ENCODE measurements at places on chromosomes 12 and 14.

DNA sequence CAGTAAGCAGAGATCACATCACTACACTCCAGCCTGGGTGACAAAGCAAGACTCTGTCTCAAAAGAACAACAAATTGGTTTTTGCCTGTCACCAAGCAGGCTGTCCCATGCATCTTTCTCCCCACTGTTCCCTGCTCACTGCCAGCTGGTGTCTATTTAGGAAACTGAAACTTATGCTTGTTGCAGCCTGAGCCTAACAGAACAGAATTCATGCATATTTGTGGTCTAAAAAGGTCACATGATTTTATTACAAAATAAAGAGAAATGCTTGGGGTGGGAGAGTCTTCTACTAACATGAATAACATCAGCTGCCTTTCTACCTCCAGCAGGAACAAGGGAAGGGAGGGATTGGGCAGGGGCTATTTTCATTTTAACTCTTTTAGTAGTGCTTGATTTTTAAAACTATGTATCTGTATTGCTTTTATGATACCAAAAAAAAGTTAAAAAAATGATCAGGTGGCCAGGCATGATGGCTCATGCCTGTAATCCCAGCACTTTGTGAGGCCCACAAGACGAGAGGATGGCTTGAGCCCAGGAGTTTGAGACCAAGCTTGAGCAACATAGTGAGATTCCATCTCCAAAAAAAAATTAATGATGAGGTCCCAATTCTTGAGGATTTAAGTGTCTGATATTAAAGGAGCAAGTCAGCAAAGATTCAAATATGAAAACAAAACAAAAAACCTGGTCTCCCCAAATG, 923 bp downstream of the STAT2 start:
- DNase-seq, result peak; percentile 43

DNA sequence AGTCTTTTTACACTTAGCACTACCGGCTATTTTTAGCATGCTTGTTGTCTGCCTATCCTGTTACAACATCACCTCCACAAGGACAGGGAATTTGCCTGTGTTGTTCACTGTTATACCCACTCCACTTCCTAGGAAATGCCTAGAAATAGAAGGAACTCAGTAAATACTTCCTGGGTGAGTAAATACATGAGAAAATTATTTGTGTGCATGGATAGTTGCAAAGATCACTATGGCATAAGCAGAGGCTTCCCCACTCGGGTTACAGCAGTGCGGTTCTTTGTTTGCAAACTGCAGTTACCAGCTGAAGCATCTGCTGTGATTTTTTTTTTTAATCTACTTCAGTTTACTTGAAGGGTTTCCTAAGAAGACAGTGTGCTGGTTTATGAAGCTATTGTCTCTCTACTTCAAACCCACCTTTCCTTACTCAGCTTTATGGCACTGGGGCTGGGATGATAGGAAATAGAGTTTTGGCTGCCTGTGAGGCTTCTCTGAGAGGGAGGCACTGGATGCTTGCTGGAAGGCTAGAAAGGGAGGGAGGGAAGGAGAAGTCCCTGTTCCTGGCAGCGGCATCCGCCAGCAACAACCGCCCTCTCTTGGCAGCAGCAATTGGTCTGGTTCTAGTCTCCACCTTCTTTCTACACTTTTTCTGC, 29.0 kb downstream of the PDE6H start:
- DNase-seq, result no peak

- no peak for DNase-seq
Measured at GRCh38 chr14:103801459-103801858, 45.9 kb downstream of the PPP1R13B start.

GRCh38 chr12:124188561-124189405, 106.1 kb upstream of the RFLNA start:
- DNase-seq, result peak; percentile 7

- DNase-seq, result no peak
Measured at GRCh38 chr12:4552191-4552590, 9.8 kb upstream of the DYRK4 start.

- DNase-seq, result no peak
Measured at GRCh38 chr12:106091446-106091820, 47.3 kb downstream of the NUAK1 start.

DNA sequence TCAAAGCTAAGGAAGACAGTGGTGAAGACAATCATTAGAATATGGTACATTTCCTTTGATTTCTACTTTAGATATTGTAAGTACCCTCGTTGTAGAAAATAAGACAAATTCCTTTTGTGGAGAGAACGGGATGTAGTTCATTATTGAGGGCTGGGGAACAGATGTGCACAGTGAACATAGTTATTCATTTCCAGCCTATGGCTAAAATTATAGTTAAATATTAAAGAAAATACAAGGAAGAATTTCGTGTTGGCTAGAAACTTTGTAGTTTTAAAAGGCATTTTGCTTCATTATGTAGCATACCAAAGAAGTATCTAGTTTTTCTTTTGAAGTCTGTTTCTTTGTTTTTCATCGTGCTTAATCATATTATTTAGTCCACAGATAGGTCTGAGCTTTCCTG, 201.8 kb downstream of the ESR2 start:
- DNase-seq, result no peak

GRCh38 chr14:75548544-75548943, 26.3 kb downstream of the BATF start:
- no peak for DNase-seq

DNA sequence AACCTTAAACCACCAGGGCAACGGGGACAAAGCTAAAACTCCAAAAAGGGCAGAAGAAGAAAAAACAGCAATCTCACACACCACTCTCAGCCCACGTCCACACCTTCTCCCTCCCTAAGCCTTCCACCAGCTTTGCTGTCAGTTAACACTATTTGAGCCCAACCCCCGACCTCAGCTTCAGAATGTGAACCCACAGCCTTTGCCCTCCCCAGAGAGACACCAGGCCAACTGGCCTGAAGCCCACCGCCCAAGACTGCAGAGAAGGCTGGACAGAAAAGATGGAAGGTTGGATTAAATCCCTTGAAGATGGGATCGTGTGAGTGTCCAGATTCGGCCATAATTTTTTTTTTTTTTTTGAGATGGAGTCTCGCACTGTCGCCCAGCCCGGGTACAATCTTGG, 22.4 kb downstream of the IRF2BPL start:
- no peak for DNase-seq

GRCh38 chr14:75495399-75495798, 26.9 kb upstream of the BATF start:
- DNase-seq, result no peak

- DNase-seq, result no peak
Measured at GRCh38 chr12:51198568-51199365, 19.1 kb downstream of the POU6F1 start.

DNA sequence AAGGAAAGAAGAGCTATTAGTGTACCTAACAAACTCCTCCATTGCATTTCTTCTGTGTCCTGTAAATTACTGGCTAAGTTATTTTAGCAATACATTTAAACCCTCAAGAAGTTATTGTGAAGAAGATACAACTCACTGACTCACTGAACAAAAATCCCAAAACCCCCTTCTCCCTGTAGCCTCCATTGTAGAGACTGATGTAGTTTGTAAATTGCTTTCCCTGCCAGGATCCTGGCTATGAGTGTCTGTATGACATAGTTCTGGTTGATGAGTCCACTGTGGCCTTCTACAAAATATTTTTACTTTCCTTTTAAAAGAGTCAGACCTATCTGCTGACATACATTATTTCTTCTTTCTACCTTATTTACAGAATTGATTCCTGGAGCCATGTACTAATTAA, 155.6 kb downstream of the SLC6A15 start:
- peak; percentile 21 for DNase-seq

GRCh38 chr12:6264402-6265037, 46.0 kb upstream of the PLEKHG6 start:
- no peak for DNase-seq

DNA sequence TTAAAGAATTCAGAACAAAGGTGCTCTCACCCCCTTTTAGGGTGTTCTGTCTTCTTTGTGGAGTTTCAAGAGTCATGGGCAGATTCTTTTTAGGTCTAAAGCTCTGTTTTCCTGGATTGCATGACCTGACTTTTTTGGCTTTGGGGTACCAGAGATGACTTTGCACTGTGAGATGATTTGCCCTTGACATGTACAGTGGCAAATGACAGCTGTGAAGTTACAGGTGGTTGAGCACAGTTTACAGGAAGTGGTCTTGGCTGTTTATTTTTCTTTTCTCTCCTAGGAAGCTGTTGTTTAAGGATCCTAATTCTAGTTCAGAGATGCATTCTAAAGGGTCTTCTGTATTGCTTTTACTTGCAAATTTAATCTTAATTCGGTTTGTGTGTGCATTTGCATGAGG, 83.8 kb upstream of the METAP2 start:
- no peak for DNase-seq

DNA sequence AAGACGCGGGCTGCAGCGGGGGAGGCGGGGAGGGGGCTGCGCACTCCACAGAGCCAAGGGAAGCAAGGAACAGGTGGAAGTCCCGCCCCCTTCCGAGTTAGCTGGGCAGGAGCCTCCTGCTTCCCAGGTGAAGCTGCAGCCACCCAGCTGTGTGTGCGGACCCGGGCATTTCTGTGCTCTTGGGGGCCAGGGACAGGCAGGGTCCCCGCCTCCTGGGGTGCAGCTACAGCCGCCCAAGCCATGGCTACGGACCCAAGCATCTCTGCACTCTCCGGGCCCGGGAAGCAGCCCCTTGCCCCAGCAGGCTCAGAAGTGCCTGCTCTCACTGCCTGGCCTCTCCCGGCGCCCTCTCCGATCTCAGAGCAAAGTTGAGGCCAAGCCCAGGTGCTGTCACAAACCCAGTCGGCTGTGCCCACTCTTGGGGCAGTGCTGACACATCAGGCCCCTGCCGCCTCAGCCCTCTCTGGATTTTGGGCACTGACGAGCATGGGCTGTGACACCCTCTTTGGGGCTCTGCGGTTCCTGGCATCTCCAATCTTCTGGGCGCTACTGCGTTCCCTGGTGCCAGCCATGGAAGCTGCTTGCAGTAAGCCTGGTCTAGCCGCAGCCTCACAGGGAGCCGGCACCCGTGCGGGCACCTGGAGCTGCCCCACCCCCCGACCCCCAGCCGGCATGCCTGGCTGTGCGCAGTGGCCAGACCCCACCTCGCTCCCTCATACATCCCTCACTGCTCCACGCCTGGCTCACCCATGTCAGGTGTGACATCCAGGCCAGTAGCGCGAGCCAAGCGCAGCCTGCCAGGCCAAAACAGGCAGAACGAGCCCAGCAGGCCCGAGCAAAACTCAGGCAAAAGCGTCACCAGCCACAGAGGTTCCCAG, 8.5 kb upstream of the MGAT4C start:
- DNase-seq, result no peak

- no peak for DNase-seq
Measured at GRCh38 chr12:30417697-30418231, 277.9 kb downstream of the IPO8 start.

- DNase-seq, result no peak
Measured at GRCh38 chr12:238736-239398, 23.8 kb downstream of the SLC6A13 start.

GRCh38 chr14:97523936-97524335, 726.8 kb downstream of the VRK1 start:
- no peak for DNase-seq

DNA sequence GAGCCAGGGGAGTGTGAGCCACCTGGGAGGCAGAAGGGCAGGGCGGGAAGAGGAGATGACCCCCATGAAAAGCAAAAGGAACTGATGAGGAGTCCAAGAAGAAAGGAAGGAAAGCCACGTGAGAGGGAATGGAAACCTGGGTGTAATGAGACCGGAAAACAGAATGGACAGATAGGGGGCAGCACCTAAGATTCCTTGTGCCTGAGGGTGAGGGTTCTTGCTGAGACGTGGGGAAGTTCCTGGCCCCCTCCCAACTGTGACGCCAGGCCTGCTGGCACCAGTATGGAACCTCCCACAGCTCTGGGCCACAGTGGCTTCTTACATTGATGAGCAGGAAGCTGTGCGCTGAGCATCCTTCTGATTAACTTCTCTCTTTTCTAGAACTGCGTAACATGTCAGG, 30.8 kb downstream of the TTC7B start:
- no peak for DNase-seq

DNA sequence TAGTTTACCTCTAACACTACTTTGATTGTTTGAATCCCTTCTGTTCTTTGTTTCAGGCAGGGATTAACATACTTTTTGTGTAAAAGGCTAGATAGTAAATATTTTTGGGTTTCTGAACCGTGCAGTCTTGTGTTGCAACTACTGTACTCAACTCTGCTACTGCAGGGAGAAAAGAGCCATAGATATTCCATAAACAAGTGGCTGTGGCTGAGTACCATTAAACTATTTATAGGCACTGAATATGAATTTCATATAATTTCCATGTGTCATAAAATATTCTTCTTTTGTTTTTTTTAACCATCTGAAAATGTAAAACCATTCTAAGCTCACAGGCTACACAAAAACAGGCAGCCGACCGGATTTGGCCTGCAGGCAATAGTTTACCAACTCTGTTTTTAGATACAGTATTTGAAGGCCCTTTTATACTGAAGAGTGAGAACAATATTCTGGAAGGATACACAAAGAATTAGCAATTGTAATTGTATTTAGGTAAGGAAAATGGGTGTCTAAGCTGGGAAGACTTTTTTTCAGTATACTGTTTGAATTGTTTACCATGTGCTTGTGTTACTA, 15.7 kb downstream of the NR1H4 start:
- DNase-seq, result no peak

DNA sequence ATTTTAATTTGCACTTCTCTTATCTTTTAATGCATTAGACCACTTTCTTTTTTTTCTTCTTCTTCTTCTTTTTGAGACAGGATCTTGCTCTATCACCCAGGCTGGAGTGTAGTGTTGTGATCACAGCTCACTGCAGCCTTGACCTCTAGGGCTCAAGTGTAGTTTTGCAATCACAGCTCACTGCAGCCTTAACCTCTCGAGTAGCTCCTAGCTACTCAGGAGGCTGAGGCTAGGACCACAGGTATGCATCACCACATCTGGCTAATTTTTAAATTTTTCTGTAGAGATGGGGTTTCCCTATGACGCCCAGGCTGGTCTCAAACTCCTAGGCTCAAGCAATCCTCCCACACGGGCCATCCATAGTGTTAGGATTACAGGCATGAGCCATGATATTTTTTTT, 12.7 kb downstream of the TMED8 start:
- DNase-seq, result no peak

DNA sequence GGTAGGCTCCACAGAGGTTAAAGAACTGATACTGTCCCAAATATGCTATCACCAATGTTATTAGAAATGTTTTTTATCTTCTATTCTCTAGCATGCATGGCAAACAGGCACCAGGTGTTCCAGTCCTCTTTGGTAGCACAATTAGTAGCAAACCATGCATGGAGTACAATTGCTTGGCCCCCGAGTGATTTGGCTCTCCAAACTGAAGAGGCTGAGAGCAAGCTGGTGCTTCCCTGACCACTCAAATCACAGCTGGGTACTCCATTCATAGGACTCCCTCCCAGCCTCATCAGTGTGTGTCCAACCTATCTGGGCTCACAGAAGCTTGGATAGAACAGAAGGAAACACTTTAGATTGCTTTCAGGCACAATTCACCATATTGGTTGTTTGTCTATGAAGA, 93.4 kb downstream of the DIO2 start:
- DNase-seq, result no peak

- DNase-seq, result no peak
Measured at GRCh38 chr12:62044450-62045135, 215.6 kb upstream of the USP15 start.

DNA sequence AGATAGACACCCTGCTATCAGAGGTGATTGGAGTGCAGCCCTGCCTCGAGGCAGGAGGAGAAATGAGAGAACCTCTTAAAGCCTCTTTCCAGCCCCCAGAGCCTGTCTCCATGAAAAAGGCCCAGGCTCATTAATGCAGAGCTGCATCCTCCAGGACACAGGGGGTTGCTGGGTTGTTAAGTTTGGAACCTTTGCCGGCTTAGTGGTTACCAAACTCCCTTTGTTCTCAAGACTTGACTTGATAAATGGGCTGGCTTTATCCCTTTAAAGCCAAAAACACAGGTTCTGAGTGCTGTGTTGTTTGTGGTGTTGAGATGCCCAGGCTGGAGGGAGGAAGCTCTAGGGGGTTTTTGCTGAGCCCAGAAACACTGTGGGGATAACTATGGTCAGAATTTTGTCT, 71.0 kb downstream of the DAD1 start:
- no peak for DNase-seq

Data from amniotic stem cell (primary cell).